ENCODE measurements at places on chromosomes 1 and 21. TPM values are rescaled to one million over a fixed set of nuclear protein-coding genes. Genes with fewer than 3 reads are reported as not detected.
A peak's percentile ranks its signal among the peaks of the same experiment; 100 is the strongest.

GRCh38 chr1:236489710-236490377, 33.9 kb upstream of the LGALS8 start:
- no peak for DNase-seq

GRCh38 chr1:93346421-93346993, 800 bp downstream of the DR1 start:
- DNase-seq: no peak

DNA sequence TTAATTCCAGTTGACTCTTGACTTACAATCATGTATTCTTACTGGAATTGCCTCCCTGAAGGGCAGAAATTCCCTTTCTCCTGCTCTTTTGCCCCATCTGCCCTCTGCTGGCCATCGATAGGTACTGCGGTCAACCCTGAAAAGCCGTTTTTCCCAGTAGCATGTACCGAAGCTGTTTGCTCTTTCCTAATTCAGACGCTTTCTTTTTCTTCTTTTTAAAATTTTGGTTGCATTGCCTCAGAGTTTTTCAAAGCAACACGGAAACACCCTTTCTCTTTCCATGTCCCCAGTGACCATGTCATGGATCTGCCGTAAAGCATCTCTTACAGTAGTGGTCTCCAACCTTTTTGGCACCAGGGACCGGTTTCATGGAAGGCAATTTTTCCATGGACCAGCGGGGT, 164.2 kb upstream of the C1orf21 start:
- peak; percentile 66 for DNase-seq

PTGS2 gene
- 24.2 TPM for total RNA-seq

- DNase-seq: no peak
These were observed 959.0 kb downstream of the PLA2G4A start for GRCh38 chr1:187787736-187788135.

PODN gene
- not detected for total RNA-seq

TRIM45 gene
- total RNA-seq: 4.0 TPM

DNA sequence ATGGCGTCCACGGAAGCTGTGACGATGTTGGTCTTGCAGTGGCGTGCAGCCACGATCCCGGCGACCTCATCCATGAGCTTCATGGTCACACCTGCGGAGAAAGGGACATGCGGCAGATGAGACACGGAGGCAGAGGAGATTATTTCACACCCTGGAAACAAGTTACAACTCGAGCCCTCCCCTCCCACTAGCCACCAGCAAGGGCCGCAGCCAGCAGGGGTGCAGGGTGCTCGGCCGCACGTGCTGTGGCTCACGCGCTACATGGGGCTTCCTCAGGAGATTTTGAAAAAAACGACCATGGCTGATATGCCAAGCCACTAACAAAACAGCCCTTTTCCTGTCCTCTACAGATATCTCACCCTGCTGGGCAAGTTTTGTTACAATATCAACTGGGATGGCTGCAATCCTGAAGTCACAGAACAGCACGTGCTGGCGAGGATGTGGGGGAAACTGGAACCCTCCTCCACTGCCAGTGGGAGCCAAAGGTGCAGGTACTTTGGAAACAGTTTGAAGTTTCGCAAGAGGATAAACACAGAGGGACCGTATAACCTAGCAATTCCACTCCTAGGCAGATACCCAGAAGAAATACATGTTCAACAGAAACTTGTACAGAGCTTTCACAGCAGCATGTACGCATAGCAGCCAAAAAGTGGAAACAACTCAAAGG, 34.1 kb upstream of the GPR153 start:
- DNase-seq: no peak

DNA sequence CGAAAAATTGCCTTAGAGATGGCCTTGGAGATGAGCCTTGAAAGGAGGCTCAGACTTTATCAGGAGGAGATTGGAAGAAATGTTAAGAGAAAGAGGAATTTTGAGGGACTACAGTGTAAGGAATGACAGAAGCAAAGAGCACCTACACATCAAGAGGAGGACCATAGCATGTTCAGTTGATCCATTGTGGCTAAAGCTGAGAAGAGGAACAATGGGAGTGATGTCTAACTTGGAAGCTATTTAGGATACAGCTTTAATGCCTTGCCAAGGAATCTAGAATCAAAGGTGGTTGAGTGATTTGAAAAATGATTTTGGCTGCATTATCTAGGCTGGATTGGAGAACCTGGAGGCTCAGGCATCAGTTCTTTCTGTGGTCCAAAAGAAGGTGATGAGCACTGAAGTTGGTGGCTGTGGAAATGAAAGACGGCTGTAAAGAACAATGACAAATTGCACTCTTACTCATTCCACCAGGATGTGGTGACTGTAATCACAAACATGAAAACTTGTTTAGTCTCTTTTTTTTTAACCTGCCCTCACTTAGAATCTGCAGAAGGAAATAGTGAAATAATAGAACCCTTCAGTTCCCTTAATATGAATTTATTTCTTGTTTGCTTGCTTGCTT, 11.3 kb downstream of the FAM20B start:
- DNase-seq: no peak

HENMT1 gene
- 18.7 TPM for total RNA-seq

DNA sequence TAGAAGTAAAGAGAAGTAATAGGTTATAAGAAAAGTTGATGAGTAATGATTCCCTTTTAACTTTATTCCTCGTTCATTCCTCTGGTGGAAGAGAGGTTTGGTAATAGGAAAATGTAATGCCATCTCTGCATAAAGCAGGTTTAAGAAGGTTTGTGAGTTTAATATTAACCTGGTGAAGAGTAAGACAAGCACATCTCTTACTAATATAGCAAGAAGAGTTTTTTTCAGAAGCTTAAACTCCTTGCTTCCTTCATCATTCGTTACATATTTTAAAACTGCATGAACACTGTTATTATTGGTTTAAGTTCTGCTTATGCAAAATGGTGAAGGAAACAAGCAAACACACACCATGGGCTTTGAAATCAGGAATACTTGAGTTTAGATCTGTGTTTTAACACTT, 9.2 kb upstream of the PLA2G4A start:
- no peak for DNase-seq

DNA sequence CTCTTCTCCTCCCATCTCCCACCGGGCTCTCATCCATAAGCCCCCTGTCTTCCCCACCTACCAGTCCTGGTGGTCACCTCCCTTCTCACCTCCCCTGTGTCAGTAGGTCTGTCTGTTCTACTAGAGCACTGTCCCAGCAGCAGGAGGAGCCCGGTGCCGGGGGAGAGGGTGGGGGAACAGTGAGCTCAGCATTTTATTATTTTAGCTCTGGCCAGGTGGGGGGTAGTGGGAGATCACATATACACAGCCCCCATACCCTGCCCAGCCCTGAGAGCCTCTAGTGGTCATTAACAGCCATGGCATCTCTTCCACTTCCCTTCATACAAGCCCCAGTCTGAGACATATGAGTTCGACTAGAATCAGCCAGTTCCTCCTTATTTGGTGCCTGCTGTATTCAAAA, at the start of gene TMOD4:
Gene TMOD4, minus strand, starts transcription at position 119 of the 400 bp plus-strand sequence. CDS start 1,106 bp downstream, outside the sequence.
- DNase-seq: peak; percentile 13

DNA sequence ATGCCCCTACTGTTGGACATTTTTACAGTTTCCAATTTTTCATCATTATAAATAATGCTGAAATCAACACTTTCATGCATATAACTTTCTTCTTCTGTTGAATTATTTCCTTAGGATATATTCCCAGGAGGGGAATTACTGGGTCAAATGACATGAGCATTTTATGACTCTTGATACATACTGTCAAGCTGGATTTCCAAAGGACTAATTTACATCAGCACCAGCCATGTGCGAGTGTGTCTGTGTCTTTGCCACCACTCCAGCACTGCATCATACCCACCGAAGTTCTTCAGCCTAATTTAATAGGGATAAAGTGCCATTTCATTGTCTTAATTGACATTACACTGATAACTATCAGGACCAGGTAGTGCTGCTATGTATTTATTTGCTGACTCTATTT, 146.7 kb downstream of the CSMD2 start:
- DNase-seq: no peak

HRNR gene
- not detected for total RNA-seq

- no peak for DNase-seq
These were observed 9.2 kb upstream of the CHIA start for GRCh38 chr1:111281411-111281810.

- DNase-seq: no peak
These were observed 10.1 kb downstream of the GNG4 start for GRCh38 chr1:235639226-235640205.

SOAT1 gene
- total RNA-seq: 36.9 TPM

HAPLN2 gene
- not detected for total RNA-seq

- no peak for DNase-seq
These were observed 124.2 kb downstream of the GRIK3 start for GRCh38 chr1:36909946-36910725.

TRIM17 gene
- total RNA-seq: 4.5 TPM

GRCh38 chr1:55420026-55420425, 204.9 kb upstream of the USP24 start:
- no peak for DNase-seq

- no peak for DNase-seq
These were observed 46.7 kb downstream of the GALNT2 start for GRCh38 chr1:230113593-230114236.

DNA sequence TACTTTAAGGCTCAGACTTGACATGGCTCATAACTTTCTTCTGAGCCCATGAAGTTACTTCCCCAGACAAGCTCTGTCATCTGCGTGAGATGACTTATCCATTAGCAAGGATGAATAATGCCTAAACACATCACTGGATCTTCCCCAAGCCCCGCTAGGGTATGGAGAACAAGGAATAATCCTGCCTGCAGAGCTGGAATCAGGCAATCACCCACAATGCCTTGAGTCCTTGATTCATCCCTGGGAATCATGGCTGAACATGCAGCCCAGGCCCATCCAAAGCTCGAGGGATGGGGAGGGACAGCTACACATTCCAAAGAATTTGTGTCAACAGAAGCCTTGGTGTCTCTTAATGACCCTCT, 131.7 kb downstream of the PSMG1 start:
- no peak for DNase-seq

VANGL2 gene
- 3.2 TPM for total RNA-seq

- no peak for DNase-seq
These were observed 20.7 kb downstream of the NGF start for GRCh38 chr1:115317101-115318012.

AKR7A3 gene
- 2.8 TPM for total RNA-seq

DNA sequence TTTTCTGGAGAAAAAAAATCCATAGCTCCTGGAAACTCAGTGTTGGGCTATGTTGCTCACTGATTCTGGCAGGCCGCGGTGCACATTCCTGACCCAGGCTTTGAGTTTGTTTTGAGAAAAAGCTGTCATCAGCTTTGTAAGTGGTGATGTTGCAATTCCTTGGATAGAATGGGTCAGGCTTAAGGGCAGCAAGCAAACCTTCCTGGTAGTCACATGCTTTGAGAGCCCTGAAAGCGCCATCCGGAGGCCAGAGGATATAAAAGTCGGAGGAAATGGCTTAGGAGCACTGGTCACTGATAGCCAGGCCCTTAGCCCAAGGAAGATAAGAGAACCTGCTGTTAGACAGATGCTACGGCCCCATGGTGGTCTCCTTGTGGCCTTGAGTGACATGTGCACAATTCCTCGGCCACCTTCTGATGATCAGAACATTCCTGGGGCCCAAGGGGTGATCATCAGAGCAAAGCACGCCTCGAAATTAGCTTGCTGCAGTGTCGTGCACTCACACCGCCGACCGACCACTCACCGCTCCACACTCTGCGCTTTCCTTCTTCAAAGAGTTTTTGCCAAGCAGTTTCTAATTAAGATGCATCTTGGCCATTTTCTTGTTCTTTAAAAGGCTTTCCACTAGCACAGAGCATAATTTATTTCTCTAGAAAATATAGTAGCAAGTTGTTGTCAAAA, 78.6 kb downstream of the MAN1C1 start:
- peak; percentile 78 for DNase-seq

- no peak for DNase-seq
These were observed 780 bp upstream of the CROCC start for GRCh38 chr1:16920951-16921350.

HSPA6 gene
- total RNA-seq: 0.60 TPM

DNA sequence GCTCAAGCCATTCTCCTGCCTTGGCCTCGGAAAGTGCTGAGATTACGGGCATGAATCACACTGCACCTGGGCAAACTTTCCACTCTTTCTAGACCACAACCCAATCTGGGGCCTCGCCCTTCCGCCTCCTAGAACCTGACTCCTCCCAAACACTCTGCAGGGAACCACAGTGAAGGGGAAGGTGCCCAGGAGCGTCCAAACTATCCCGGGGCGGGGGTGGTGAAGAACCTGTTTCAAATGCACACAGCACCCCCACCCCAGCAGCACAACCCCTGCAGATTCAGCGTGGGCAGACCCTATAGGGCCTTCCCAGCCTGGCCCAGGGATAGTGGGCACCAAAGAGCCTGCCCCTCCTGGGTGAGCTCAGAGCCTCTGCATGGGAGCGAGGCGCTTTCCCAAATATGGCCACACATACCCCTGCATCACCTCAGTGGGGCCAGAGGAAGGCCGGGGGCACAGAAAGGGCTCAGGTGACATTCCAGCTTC, 86.9 kb downstream of the STUM start:
- DNase-seq: no peak

DNA sequence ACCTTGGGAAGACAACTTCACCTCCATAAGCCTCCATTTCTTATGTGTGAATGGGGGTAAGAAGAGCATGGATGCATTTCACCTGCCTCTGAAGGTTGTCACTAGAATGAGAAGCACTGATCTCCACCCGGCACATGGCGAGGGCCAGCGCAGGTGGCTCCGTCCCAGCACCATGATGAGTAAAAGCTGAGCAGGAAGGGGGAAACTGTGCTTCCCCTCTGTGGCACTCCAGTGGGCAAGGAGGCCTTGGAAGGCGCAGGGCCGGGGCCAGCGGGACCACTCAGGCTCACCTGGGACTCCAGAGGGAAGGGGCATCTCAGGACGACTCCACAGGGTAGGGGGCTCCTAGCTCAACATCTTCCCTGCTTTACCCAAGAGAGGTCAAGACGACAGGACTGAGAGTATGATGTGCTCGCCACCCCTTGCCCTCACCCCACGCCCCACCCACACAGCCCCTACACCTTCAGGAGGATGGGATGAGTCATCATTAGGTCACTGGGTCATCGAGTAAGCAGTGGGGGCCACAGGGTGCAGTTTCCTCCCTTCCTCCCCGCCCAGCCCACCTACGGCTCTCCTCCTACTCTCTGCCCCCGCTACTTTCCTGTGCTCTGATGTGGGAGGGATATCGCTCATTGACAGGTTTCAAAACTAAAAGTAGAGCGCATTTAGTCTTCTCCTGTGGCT, 112.1 kb downstream of the HIVEP3 start:
- no peak for DNase-seq

GRCh38 chr1:241799416-241799815, 48.6 kb upstream of the EXO1 start:
- no peak for DNase-seq

DNA sequence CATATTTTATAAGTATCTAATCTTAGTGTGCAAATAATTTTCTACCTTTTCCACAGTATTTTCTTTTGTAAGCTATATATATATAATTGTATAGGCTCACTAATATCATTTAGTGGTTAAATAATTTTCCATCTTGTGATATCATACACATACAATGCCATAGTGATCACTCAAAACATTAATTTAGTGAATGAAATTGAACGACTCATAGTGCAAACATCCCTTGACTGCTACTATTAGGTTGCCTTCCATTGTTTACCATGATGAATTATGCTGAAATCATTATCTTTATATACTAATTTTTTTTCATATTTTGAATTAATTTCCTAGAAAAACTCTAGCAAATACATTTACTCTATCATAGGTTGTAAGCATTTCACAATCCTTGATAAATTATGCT, 127.1 kb downstream of the PCNX2 start:
- DNase-seq: no peak

- no peak for DNase-seq
These were observed 93.1 kb downstream of the MRPS6 start for GRCh38 chr21:34166468-34166867.

NIPAL3 gene
- total RNA-seq: 9.2 TPM

- DNase-seq: no peak
These were observed 22.8 kb downstream of the DHX9 start for GRCh38 chr1:182861994-182862393.
